ENCODE measurements at places on chromosomes 4 and X.

DNA sequence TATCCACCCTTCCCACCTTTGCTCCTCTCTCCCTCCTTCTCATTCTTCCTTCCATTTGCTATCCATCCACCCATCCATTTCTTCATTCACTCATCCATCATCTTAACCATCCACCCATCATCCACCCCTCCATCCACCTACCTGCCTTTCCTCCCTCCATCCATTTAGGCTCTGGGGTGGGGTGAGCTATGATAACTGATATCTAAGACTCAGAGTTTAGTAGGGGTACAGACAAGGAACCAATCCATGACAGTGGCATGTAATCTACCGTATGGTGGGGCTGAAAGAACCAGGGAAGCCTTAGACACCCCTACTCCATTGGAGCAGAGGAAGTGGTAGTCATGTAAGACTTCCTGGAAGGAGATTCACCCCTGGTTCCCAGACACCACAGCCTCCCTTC is 23.2 kb downstream of the PSAPL1 start:
- no peak for DNase-seq

- DNase-seq, result no peak
Measured at GRCh38 chr4:40180356-40180755, 16.5 kb upstream of the RHOH start.

DNA sequence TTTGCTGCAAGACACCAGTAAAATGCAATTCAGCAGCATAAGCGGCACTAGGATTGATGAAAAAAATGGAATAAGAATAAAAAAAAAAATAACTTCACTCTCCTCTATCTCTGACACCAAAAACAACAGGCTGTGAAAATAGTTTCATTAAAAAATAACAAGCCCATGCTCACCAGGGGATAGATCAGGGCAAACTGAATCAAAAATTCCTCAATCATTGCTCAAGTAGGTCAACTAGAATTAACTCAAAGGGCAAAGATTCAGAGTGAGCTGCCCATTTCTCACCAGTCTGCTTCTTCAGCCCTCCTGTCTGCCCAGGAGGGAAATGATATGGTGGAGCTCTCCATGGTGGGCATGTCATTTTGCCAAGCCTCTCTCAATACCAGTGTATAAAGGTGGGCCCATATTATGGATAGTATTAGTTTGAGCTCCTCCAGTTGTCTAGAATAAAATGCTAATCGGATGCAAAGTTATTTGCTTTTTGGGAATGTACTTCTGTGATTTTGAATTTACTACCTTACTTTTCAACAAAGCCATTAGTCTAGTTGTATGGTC is 153.9 kb downstream of the UNC5C start:
- DNase-seq, result no peak

DNA sequence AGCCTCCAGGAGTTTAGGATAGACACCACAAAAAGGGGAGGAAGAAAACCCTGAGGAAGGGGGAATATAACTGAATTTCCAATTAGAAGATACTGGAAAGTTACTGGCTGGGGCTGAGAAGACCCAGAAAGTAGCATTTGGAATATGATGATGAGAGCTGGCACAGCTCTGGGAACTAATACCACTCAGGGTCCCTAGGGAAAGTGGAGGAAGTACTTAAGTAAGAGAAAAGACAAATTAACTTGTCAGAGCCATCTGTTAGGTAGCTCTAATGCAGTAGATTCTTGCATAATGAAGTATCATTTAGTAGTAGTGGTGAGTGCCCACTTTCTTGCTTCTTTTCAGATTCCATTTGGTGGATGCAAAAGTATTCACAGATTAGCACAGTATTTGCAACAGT is 90.8 kb upstream of the TSPAN5 start:
- no peak for DNase-seq

- DNase-seq, result no peak
Measured at GRCh38 chrX:38643903-38644302, 82.6 kb downstream of the TSPAN7 start.

DNA sequence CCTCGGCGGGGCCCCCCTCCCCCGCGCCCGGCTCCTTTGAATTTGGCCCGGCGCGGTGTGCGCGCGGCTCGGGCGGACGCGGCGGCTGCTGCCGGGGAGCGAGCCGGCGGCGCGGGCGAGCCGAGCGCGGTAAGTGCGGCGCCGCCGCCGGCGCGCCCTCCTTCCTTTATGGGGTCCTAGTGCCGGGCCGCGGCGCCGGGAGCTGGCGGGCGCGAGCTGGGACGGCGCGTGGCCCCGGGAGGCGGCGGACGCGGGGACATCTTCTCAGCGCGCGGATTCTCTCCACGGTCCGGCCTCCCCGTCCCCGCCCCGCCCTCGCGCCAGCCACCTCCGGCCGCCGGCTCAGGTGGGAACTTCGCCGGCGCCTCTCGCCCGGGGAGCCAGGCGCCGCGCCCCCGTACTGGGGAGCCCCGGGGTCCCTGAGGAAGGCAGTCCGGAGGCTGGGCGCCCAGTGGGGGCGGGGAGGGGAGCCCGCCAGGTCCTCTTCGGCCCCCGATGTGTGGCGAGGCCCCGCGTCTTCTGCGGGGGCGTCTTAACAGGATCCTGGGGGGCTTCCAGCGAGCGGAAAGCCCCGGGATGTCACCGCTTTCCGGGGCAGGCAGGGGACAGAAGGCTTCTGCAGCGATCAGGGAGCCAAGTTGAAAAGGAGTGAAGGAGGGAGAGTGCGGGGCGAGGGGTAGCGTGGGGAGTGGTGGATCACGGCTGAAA is 98.4 kb upstream of the TENM3 start:
- DNase-seq, result no peak

DNA sequence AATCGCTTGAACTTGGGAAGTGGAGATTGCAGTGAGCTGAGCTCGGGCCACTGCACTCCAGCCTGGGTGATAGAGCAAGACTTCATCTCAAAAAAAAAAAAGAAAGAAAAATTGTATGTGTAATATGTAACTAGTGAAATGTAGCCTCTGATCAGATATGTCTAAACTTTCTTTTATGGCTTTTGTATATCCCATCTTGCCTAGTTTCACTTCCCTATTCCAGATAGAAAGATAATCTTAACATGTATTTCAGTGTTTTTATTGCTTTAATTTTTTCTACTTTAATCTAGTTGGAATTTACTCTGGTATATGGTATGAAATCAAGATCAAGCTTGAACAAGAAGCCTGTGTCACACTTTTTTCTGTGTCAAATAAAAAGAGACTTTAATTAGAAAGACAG is 1.9 kb upstream of the ZNF41 start:
- DNase-seq, result no peak

- DNase-seq, result no peak
Measured at GRCh38 chrX:112424166-112424565, 255.6 kb downstream of the LHFPL1 start.

- DNase-seq, result no peak
Measured at GRCh38 chr4:5472160-5472591, 236.2 kb downstream of the EVC2 start.

DNA sequence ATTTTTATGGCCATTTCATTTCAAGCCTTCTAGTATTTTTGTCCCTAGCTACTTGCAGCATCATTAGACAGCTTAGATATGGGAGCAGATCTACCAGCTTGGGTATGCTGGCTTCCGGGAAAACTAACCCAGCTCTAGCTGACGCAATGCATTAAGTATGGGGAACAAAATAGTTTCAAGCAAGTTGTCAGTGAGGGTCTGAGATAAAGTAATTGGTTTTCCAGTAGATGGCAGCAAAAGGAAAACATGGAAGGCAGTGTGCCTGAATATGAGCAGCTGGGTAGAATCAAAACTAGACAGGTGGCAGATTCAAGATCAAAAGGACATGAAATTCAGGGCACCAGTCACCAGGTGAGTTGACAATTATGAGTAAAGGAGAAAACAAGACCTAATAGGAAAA is 340.9 kb upstream of the CTSO start:
- no peak for DNase-seq

DNA sequence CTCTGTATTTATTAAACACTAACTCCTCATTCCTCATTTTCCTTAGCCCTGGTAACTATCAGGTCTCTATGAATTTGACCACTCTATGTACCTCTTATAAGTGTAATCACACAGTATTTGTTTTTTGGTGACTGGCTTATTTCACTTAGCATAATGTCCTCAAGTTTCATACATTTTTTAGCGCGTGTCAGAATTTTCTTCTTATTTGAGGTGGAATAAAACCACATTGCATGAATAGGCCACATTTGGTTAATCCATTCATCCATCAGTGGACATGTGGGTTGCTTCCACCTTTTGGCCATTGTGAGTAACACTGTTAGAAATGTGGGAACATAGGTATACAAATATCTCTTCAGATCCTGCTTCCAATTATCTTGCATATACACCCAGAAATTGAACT is 341.2 kb upstream of the BOD1L1 start:
- no peak for DNase-seq

DNA sequence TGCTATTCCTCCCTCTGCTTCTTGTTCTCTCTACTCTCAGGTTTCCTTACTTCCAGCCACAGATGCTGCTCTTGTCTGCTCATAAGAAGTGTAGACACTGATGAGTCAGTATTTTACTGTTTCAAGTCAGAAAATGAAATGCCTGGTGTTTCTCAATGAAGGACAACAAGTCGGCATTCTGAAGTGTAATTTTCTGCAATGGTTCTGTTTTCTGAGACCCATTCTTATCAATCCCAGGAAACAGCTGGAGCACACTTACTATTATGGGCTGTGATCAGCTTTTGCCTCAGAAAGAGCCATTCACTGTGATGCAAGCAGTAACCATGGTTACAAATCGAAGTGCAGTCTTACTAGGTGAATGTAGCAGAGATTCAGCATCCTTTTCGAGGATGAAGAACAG is 42.0 kb downstream of the SLC4A4 start:
- DNase-seq, result no peak

DNA sequence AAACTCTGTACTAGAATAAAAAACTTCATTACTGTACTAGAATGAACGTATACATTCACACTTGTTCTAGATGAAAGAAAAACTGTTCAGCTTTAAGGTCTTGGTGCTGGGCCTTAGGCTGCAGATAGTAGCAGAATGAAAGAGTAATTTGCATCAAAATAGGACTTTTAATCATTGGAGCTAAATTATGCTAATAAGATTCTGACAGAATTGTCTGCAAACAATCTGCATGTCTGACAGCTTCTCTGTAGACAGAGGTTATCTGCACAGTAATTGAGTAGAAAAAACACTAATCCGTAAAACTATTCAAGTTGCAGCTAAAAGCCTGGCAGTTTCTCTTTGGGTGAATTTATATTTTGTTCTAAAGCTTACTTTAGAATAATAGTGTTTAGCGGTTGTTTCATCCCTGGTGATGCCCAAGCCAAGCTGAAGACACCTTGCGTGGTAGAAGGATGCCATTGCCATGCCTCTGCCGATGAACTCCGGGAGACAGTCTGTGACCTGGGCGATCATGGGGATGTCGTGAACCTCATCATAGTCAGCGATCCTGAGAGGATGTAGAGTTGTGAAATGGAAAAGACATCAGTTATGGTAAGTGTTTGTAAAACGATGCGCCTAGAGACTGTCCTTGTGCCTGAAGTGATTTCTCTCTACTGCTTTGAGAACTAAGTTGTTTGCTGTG is 25.3 kb downstream of the LRP2BP start:
- DNase-seq, result no peak

DNA sequence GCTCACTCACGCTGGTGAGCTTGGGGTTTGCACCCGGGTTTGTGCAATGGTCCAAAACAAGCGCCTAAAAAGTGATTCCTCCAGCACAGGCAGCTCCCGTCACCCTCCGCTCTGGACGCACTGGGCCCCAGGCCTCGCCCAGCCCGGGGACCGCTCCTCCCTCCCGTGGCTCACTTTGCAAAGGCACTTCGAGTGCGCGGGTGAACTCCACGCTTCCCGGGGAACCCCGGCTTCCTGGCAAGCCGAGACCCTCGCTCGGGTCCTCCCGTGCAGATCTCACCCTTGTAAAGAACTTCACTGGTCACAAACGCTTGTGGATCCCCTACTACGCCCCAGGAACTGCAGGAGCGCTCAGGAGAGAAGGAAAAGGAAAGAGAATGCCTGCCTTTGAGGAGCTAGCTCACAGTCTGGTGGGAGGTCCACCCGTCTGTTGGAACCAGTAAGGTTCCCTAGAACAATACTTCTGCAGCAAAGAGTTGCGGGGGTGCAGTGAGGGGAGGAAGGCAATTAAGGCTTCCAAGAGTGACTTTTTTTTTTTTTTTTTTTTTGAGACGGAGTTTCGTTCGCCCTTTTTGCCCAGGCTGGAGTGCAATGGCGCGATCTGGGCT is at the start of gene CTPS2:
Gene CTPS2, minus strand, starts transcription at position 122 of the 608 bp plus-strand sequence. CDS start 9,767 bp downstream, outside the sequence.
- DNase-seq, result no peak

GRCh38 chr4:124952601-124953000 is 240.1 kb upstream of the ANKRD50 start:
- DNase-seq, result no peak

GRCh38 chr4:15336410-15337167 is 91.2 kb upstream of the C1QTNF7 start:
- DNase-seq, result no peak

GRCh38 chr4:101418055-101418454 is 70.7 kb upstream of the PPP3CA start:
- DNase-seq, result no peak

GRCh38 chrX:139563251-139563650 is 32.7 kb downstream of the F9 start:
- no peak for DNase-seq

- DNase-seq, result no peak
Measured at GRCh38 chrX:102580891-102581290, 18.4 kb upstream of the ARMCX5 start.

DNA sequence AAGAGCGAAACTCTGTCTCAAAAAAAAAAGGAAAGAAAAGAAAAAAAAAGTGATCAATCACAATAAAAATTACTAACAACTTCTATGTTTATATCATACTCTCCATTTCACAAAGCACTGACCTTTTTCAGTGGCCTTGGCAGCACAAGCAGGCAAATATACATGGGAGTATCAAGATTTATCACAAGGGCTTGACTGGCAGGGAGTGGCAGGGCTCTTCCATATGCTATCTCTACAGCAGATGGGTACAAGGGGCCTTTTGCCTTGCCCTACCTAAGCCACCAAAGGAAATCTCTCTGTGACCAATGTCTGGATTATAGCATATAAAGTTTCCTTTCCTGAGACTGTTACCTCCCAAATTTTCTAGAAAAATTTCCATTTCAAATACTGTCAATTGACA is 24.4 kb downstream of the TSPAN5 start:
- no peak for DNase-seq

- DNase-seq, result no peak
Measured at GRCh38 chr4:187550256-187550950, 445.2 kb upstream of the ZFP42 start.

- no peak for DNase-seq
Measured at GRCh38 chr4:130172156-130172555, 1076.2 kb downstream of the C4orf33 start.

GRCh38 chr4:151806511-151806927 is 45.7 kb upstream of the GATB start:
- DNase-seq, result no peak

- DNase-seq, result no peak
Measured at GRCh38 chr4:100828986-100829685, 311.3 kb upstream of the EMCN start.

- no peak for DNase-seq
Measured at GRCh38 chr4:1833307-1834046, 22.5 kb downstream of the LETM1 start.

GRCh38 chrX:1486749-1487361 is 34.1 kb upstream of the ASMTL start:
- DNase-seq, result no peak

- DNase-seq, result no peak
Measured at GRCh38 chr4:2617955-2618354, 81.5 kb downstream of the FAM193A start.
